ENCODE measurements at places on chromosomes 4 and X.

DNA sequence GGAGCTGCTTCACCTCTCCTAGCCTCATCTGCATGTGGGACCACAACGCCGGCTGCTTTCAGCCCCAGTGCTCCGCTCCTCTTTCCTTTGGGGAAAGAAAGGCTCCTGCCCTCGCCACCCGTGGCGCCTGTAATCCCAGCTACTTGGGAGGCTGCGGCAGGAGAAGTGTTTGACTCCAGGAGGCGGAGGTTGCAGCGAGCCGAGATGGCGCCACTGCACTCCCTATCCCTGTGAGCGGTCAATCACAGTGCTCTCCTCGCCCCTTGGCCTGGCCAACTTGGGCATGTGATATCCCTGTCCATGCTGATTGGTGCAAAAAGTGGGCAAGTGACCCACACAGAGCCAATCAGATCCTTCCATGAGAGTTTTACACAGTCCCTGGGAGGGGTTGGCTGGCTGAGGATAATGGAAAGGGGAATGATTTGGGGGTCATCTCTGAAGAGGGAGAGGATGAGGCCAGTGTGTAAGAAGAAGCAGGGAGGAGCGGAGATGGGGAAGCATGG, 56.2 kb downstream of the WFS1 start:
- no peak for DNase-seq

GRCh38 chr4:6929812-6930464, 20.3 kb downstream of the TBC1D14 start:
- DNase-seq, result no peak

DNA sequence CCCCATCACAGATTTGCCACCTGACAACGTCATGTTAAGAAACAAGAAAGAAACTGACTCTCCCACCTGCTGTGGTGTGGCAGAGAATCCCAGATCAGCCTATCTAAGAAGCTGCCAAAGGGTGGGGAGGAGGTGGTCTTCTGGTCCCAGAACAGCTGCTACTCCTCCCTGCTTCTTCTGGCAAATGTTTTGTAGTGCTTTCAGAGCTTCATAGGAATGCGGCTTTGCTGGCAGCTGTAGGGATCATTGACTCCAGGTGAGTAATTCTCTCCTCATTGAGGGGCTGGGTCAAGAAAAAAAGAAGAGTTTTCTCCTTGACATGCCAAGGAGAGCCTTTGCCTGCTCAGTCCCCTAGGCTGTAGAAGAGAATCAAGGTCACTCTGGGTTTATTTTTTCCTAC, 23.3 kb downstream of the NRK start:
- no peak for DNase-seq

DNA sequence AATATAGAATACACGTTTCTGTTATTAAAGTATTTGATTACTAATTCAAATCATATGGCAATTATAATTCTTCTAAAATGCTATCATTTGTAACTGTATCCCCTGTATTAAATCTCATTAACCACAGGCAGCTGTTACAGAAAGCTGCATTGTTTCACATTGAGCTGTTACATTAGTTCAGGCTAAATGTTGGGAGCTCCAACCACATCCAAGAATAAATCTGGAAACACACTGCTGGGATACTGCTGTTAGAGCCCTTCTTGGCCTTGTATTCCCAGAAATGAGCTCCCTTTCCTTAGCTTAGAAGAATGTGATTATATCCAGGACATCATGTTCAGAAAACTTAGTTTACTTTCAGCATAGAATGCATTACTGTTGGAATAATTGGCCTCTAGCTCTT, 48.2 kb downstream of the GUCY1B1 start:
- DNase-seq, result no peak

DNA sequence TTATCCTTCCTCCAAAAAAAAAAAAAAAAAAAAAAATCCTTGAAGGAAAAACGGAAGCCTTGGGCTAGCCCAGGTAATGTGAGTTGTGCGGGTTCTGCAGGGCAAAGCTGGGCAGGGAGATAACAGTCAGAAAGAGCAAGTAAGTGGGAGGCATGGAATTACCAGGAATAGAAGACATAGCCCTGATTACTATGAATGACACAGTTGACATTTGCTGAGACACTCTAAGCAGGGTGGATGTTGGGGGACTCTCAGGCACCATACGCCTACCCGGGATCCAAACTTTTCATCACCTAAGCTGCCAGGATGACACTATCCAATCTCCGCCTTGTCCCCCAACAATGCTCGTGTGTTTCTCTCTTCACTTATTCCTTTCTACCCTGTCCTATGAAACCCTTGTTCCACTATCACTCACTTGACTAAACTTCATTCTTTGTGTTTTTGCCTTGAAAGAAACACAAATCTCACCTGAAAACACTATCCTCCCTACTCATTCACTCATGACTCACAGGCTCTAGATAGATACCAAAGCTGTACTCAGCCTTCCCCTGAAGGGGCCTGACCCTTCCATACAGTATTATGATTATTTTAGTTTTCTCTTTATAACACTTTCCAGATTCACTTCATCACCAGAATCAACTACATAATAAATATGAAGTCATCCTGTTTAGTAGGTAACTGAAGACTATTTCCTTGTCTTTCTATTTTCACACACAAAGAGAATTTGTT, 158.4 kb downstream of the INPP4B start:
- DNase-seq, result no peak

- no peak for DNase-seq
Observed at GRCh38 chr4:35325908-35326453, 918.3 kb downstream of the ARAP2 start.

- peak; percentile 38 for DNase-seq
Observed at GRCh38 chrX:3176439-3176820, 135.2 kb downstream of the ARSF start.

- DNase-seq, result peak; percentile 1
Observed at GRCh38 chrX:54807524-54808108, at the start of gene MAGED2. TSS of gene MAGED2 (plus strand) at chrX:54807745. CDS start at chrX:54809332, 1,587 bp downstream.

Data from A172 (cell line).